ENCODE measurements at places on chromosomes 7 and 10.

DNA sequence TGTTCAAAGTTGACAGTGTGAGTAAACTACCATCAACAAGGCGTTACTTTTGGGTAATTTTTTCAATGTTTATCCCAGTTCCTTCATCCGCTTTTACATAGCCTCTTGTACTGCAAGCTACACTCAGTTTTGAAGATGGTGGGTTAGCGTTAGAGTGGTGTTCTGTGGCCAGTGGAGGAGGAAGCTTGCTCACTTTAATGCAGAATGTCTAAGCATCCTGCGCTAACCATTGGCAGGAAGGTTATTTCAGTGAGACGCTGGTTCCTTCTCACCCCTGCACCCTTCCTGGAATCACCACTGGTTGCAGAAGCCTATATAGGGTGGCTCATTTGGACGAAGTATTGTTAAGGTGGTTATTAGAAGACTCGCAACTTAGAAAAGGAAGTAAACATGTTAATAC is 159.1 kb downstream of the CELF2 start:
- no peak for DNase-seq

DNA sequence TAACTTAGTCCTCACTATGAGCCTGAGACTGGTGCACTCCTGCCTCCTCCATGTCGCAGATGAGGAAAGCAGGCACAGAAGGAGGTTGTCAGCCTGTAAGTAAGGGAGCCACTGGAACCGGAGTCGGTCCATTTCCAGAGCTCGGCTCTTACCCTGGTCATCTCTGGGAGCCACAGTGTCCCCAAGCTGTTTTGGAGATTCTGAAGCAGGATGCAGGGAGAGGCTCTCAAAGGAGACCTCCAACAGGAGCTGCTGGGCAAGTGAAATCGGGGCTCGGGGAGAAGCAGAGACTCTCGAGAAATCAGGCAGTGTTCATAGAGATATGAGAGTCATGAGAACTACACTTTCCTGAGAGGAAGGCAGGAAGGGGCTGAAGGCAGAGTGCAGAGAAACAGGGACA is 39.0 kb downstream of the VSTM4 start:
- no peak for DNase-seq

DNA sequence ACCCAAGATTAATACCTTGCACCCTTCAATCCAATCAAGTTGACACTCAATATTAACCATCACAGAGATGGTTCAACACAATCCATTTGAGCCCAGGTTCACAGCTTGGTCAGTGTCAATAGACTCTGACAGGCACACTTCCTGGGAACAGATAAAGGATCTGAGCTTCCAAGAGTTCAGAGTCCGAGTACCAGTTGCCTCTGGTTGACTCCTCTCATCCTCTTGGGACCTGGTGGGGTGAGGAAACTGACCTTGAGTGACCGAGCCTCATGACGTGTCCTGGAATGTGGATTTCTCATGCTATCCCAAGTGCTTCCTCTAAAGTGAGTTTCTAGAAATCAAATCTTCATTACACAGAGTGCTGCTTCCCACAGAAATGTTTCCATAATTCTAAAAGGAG is 162.0 kb downstream of the CYP26A1 start:
- peak; percentile 83 for DNase-seq

- no peak for DNase-seq
These were observed 119.7 kb downstream of the FGFR2 start for GRCh38 chr10:121478556-121478955.

DNA sequence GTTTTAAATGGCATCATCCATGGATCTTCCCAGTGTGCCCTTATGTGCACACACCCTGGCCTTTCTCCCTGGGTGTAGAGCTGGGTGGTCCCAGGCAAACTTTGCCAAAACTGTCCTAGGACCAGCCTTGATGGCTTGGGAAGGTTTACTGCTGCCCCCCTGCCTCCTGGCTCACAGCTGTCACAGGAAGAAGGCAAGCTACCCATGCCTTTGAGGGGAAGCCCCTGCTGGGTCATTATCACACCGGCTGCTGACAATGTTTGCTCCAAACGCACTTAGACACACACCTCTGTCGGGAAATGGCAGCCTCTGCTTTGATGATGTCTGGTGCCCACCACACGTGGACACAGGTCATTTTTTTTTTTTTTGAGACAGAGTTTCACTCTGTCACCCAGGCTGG is 25.2 kb upstream of the FIGNL1 start:
- no peak for DNase-seq

GRCh38 chr10:82150123-82150900 is 275.3 kb downstream of the NRG3 start:
- DNase-seq = no peak

GRCh38 chr10:114876602-114877300 is 55.2 kb downstream of the FHIP2A start:
- peak; percentile 81 for DNase-seq

GRCh38 chr7:3747467-3747866 is 446.4 kb downstream of the SDK1 start:
- DNase-seq = no peak

DNA sequence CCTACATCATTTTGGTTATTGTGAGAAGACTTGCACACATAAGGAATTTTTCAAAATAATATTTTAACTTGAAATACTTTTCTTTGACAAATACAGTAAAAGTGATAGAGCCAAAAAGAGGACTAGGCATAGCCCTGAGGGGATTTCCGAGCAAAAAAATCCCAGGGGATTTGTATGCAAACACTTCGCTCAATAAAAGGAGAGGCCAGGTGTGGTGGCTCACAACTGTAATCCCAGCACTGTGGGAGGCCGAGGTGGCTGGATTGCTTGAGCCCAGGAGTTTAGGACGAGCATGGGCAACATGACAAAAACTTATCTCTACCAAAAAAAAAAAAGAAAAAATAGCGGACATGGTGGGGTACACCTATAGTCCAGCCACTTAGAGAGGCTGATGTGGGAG is 193.0 kb downstream of the PCDH15 start:
- no peak for DNase-seq

GRCh38 chr10:127845756-127846155 is 47.0 kb downstream of the CLRN3 start:
- no peak for DNase-seq

DNA sequence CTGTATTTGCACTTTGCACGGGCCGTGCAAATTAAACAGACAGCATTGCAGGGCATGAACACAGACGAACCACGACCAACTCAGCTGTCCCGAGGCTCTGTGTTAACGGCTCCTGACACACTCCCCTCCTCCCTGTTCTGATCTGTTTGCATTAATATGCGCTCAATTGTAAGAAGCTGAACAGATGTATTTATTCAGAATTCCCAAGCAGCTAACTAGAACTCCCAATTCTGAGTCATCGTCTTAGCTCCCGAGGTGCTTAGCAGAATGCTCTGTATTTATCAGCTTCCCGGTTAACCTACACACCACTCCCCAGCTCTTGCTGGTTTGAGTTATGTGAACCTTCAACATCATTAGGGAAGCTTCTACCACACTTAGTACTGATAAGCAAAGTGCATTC is 286.4 kb downstream of the PTPRN2 start:
- no peak for DNase-seq

DNA sequence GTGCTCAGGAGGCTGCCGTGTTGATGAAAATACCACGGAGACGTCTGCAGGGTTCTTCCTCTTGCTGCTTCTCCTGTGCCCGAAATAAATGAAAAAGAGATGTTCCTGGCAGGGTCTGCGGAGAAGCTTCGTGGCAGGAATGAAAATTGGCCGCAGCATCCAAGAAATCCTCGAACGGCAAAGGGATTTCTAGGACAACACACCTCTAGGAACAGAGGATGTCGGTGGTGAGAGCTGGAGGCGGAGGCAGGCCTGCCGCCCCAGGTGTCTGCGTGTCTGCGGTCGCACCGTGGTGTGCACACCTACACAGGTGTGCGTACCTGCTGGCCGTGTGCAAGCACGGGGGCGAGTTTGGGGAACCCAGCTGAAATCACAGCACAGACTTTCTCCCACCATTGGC is 43.4 kb downstream of the TMEM130 start:
- no peak for DNase-seq

DNA sequence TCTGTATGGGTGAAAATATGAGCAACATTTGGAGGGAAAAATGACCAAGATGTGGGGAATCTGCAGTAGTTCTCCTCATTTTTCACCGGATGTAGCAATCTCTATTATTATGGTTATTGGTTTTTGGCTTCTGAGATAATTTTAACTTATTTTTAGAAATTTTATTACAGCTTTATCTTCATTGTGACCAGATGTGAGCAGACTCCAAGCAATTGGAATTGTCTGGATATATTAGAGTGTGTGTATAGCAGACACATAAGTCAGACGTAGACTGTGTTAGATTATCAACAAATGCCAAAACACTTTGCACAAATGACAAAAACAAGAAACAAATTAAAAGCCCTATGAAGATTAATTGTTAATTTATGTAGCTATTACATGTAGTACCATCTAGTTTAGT is 249.1 kb downstream of the DNAJB9 start:
- no peak for DNase-seq

DNA sequence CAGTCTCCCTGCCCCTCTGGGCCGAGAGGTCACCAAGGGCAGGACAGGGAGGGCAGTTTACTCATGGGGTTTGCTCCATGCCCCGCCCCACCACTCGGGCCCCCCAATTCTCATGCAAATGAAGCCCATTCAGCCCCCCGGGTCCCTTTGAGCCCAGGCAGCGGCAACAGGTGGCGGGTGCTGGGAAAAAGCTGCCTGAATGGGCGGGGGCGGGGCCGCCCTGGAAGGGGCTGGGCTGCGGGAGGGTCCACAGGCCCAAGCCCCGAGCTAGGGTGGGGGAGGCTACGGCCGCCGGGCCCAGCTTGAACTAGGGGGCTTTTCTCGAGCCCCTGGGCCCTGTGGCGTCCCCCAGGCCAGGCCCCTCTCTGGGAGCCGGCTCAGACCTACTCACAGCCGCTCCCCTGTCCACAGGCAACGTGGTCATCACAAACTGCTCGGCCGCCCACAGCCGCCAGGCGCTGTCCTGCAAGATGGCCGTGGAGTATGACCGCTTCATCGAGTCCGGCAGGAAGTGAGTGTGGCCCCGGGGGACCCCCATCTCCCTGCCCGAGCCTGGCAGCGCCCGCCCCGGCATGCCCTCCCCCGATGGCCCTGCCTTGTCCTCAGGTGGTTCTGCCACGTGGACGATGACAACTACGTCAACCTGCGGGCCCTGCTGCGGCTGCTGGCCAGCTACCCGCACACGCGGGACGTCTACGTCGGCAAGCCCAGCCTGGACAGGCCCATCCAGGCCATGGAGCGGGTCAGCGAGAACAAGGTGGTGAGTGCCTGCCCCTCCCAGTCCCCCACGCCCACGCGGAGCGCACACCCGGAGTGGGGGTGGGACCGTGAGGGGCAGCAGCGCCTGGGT is 5.5 kb downstream of the LFNG start:
- DNase-seq = no peak

DNA sequence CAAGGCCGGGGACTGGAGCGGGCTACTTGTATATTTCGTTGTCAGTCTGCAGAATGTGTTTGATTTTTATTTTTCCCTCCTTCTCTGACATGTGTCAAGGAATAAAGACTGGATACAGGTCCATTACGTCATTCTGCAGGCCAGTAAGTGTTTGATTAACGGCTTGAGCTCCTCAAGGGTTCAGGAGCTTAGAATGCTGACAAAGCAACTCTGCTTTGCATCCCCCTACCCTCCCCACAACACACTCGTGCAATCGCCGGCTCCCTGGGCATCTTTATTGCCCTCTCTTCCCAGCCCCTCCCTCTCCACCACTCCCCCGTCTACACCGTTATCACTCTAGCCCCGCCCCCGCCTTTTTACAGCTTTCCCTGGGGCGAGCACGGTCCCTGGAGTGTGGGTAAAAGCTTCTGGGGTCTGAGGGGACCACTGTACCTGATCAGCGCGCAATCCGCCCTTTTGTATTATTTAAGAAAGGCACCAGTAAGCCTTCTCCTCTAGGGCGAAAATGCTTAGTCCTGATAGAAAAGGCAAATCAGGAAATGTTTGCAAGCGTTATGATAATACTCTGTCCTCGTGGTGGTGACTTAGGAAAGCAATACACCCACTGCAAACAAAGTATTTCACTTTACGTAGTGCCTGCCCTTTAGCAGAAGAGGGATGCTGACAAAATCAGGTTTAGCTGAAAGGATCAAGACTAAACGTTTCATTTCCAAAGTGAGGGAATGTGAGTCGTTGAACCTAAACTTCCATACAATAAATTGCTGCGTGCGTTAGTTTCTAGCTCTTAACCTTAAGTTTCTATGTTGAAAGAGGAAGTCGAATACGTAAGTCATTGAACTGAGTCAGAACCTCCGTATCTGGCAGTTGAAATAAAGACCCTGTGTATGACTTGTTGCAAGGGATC is 1.4 kb upstream of the CREB5 start:
- DNase-seq = peak; percentile 20

- peak; percentile 17 for DNase-seq
These were observed 401.5 kb downstream of the REEP3 start for GRCh38 chr10:63922468-63923284.

GRCh38 chr7:68922850-68923249 is 675.4 kb upstream of the AUTS2 start:
- DNase-seq = no peak

DNA sequence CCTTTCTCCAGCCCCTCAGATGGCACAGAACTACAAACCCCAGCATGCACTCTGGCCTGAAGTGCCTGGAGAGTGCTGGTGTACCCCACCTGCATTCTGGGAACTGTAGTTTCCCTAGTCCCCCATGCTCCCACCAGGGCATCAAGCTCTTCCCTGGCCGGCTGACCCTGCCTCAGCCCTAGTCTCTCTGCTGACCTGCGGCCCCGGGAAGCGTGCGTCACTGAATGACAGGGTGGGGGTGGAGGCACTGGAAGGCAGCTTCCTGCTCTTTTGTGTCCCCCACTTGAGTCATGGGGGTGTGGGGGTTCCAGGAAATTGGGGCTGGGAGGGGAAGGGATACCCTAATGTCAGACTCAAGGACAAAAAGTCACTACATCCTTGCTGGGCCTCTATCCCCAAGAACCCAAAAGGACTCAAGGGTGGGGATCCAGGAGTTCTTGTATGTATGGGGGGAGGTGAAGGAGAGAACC is 2.1 kb downstream of the NOS3 start:
- no peak for DNase-seq

DNA sequence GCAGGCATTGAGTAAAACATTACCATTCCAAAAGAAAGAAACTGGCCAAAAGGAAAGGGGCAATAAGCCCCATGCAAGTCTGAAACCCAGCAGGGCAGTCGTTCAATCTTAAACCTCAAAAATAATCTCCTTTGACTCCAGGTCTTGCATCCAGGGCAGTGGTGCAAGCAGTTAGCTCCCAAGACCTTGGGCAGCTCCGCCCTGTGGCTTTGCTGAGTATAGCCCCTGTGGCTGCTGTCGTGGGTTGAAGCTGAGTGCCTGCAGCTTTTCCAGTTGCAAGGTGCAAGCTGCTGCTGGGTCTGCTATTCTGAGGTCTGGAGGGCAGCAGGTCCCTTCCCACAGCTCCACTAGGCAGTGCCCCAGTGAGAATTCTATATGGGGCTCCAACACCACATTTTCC is 580.1 kb upstream of the AUTS2 start:
- no peak for DNase-seq

- no peak for DNase-seq
These were observed 124.3 kb downstream of the DIP2C start for GRCh38 chr10:565146-565545.

- peak; percentile 54 for DNase-seq
These were observed 86.2 kb downstream of the HIBADH start for GRCh38 chr7:27576360-27576944.

DNA sequence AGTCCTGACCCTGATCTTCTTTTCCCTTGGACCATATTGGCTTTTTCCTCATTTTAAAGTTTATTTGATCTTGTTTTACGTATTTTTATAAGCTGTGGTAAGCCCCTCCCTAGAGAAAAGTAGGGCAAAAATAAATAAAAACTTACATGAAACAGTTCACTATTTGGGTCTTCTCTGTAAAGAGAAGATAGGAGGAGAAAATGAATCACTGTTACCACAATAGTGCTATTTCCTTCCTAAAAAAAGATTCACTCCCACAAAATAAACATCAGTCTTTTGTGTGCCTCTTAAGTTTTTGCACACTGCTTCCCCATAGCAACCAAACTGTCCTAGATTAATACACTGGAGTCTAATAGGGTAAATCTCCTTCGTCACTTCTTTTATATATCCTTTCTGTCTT is 1.4 kb upstream of the SVIL start:
- DNase-seq = no peak

All from GM03348 (cell line).